Panc1 (cell line): ENCODE measurements at places on chromosomes 16 and 17. TPM values are rescaled to one million over a fixed set of nuclear protein-coding genes. Genes with fewer than 3 reads are reported as not detected.

GRCh38 chr17:18910326-18910725 is 41.6 kb upstream of the SLC5A10 start:
- no peak overlapping the region for H3K27ac ChIP-seq
- no peak for DNase-seq
- H3K27me3 ChIP-seq: no peaks in the 10 kb centered on the region
- H3K4me1 ChIP-seq: no peaks in the 10 kb centered on the region
- no peaks in the 10 kb centered on the region; the same call in 1 of the 2 replicates for H3K36me3 ChIP-seq

DNA sequence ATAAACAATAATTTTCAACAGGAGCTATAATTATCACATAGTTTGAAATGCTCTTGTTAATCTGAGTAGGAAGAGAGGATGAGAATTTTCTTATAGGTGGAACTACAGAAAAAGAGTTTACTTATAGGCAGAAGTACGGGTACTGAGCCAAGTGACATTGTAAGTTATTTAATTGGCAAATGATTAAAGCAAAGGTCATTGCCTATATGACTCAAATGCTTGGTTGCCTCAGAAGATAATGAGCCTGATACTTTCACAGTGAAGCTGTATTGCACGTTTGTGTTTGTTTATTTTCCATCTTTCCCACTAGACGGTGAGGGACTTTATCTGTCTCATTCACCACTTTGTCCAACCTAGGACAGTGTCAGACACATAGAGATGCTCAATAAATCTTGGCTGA is 749.3 kb downstream of the MAF start:
- no peak overlapping the region for H3K27ac ChIP-seq
- no peaks in the 10 kb centered on the region for H3K4me1 ChIP-seq
- no peaks in the 10 kb centered on the region for H3K27me3 ChIP-seq

MYH4 gene
- total RNA-seq: not detected

QRICH2 gene
- 0.92 TPM for total RNA-seq

- no peaks in the 10 kb centered on the region for H3K27me3 ChIP-seq
- no peak overlapping the region for H3K27ac ChIP-seq
- H3K4me1 ChIP-seq: peaks cover 33% of the 10 kb centered on the region
- no peak for DNase-seq
Measured at GRCh38 chr16:2966043-2966807, 2.1 kb downstream of the KREMEN2 start.

DNA sequence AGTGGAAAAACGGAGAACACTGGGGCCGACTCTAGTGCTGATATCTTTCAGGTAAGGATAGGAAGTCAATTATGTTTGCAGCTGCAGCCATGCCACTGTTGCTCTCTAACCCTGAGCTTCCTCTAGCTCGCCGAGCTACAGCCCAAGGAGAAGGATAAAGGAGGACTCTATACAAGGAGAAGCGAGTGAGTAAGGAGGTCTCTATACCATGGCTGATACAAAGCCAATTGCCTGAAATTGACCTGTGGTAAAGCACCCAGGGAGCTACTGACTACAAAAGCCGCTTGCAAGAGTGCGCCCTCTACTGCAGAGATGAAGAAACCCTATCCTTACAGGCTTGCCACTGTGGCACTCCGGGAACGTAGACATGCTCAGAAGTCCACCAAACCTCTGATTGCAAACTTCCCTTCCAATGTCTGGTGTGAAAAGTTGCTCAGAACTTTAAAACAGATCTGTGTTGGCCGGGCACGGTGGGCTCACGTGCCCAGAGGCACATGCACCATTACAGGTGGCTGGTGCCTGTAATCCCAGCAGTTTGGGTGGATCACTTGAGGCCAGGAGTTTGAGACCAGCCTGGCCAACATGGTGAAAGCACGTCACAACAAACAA is 10.8 kb upstream of the SLC46A1 start:
- no peak overlapping the region for H3K27ac ChIP-seq
- H3K27me3 ChIP-seq: no peaks in the 10 kb centered on the region
- DNase-seq: peak; percentile 54
- no peaks in the 10 kb centered on the region for H3K36me3 ChIP-seq

- H3K4me1 ChIP-seq: peaks cover 18% of the 10 kb centered on the region
- no peaks in the 10 kb centered on the region for H3K27me3 ChIP-seq
- peaks cover 13% of the 10 kb centered on the region for H3K36me3 ChIP-seq
- peak overlapping the region; percentile 92 for H3K4me3 ChIP-seq
Measured at GRCh38 chr17:49787884-49788477, 500 bp upstream of the KAT7 start.

HOXB5 gene
- total RNA-seq: 67.2 TPM

- H3K4me1 ChIP-seq: no peaks in the 10 kb centered on the region
- DNase-seq: no peak
- no peak overlapping the region for H3K27ac ChIP-seq
- H3K4me3 ChIP-seq: no peak overlapping the region
Measured at GRCh38 chr16:66399930-66400329, 27.2 kb upstream of the BEAN1 start.

- H3K36me3 ChIP-seq: peaks cover 14% of the 10 kb centered on the region
- H3K4me3 ChIP-seq: no peak overlapping the region
- DNase-seq: no peak
Measured at GRCh38 chr17:50087246-50087911, 7.8 kb upstream of the PDK2 start.
